ENCODE measurements at places on chromosomes 1 and 21.

DNA sequence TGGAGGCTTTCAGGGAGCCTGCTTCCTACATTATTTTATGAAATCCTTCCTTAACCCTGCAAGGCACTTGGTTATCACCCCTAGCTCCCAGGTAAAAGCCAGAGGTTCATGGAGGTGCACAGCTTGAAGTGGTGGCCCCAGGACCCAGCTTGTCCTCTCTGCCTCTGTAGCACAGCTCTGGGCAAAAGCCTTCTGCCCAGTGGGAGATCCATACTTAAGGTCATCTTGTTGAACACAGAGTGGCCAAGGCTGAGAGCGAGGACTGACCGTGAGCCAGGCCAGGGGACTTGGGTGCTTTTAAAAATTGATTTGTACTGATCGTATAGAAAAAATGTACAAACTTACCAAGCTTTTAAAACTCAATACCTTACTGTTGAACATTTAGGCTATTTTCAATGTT lies 33.4 kb downstream of the KCNA2 start:
- DNase-seq: no peak

GRCh38 chr1:20732588-20733359 lies at the start of gene SH2D5:
Gene SH2D5, minus strand, starts transcription at chr1:20732703. Its CDS starts 4,659 bp downstream, at chr1:20728044.
- DNase-seq: peak; percentile 42

GRCh38 chr1:226605318-226605950 lies 56.9 kb downstream of the STUM start:
- no peak for DNase-seq

GRCh38 chr1:44575396-44575795 lies 98.9 kb downstream of the TMEM53 start:
- DNase-seq: no peak

GRCh38 chr1:155529929-155530328 lies 32.7 kb downstream of the ASH1L start:
- no peak for DNase-seq
